Iris pigment epithelial cell (primary cell): ENCODE measurements at places on chromosomes 5 and 9.
A peak's percentile ranks its signal among the peaks of the same experiment; 100 is the strongest.

DNA sequence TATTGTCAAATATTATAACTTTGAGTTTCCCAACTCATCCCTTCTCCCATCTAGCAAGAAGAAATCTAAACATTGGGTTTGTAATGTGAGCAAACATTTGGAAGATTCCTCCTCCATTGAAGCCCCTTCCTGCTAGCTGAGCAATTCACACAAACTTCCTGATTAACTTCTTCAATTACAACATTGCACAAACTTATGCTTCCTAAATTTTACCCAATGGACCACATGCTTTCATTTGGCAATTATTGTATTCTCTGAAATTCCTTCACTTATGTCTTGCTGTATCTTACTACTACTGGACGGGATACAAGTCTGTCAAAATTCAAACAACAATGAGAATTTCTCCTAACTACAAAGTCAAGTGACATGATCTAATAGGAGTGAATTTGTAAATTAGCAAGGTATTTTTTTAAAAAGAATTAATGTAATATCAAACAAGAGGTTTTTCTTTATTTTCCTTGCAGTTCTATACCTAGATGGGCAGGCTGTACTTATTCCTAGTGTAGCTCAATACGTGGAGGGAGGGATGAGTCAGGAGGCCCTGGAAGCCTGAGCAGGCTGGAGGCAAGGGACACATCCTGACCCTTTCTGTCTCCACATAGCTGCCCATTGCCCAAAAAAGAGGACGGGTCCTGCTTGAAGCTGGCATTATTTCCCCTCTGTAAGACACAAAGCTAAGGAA, 11.8 kb upstream of the IFNW1 start:
- DNase-seq: peak; percentile 37

DNA sequence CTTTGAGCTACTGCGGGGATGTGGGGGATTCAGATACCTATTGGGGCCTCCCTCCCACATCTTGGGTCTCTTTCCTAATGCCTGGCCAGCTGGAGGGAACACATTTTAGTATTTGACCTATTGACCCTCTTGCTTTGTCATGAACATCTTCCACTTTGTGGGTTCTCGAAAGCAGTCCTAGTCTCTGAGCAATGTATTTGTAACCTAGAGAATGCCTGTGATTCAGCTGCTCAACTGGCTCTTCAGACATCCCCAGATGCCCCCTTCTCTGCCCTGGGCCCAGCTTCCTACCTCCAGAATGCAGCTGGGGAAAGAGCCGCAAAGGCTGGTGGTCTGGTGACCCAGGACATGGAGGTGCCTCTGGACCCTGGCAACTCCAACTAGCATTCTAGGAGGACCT, 32.2 kb downstream of the APTX start:
- DNase-seq: peak; percentile 78

GRCh38 chr9:124771867-124772679, 962 bp upstream of the NR6A1 start:
- DNase-seq: peak; percentile 63

GRCh38 chr5:152736906-152737305, 331.8 kb upstream of the NMUR2 start:
- DNase-seq: no peak

GRCh38 chr9:107674721-107675277, 185.2 kb upstream of the KLF4 start:
- DNase-seq: no peak

DNA sequence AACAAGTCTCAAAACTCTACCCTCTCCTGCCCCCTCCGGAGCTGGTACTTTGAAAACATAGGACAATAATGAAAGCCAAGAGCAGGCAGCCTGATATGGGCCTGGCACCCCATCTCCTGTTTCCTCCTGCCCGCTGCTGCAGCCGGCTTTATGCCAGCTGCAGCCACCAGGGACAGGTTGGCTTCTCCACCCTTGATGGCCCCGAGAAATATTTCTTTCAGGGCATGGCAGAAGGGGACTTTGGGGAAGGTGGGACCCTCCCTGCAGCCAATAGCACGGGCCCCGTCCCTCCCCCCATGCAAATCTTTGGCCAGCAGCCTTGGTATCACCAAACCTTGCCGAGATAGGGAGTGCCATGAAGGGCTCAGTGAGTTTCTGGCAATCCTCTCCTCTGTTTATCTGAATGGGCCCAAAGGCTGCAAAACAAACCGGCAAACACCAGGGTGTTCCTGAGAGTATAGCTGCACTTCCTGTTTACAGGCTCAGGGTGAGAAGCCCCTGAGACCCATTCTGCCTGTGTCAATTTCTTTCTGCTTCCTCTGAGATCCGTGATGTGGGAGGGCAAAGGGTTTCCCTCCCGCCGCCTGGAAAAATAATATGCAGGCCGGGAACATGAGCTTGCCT, 73.4 kb upstream of the BOD1 start:
- DNase-seq: no peak

GRCh38 chr5:66242050-66242715, 98.1 kb downstream of the SREK1 start:
- DNase-seq: no peak

- no peak for DNase-seq
Observed at GRCh38 chr5:2486373-2486772, 265.1 kb downstream of the IRX2 start.

DNA sequence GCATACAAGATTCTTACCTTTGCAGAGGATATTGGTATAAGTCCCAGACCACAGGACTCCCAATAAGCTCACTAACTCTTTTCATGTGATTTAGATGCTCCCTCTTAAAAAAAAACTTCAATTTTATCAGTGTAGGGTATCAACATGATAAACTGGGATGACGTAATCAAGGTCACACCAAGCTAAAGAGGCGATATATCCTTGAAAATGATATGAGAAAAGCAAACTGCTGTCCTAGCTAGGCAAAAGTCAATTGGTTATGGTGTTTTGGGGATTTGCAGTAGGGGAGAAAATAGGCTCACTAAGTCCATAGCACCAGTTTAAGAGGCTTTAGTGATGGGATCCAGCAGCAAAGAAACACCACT, 354.4 kb downstream of the DIRAS2 start:
- DNase-seq: no peak

DNA sequence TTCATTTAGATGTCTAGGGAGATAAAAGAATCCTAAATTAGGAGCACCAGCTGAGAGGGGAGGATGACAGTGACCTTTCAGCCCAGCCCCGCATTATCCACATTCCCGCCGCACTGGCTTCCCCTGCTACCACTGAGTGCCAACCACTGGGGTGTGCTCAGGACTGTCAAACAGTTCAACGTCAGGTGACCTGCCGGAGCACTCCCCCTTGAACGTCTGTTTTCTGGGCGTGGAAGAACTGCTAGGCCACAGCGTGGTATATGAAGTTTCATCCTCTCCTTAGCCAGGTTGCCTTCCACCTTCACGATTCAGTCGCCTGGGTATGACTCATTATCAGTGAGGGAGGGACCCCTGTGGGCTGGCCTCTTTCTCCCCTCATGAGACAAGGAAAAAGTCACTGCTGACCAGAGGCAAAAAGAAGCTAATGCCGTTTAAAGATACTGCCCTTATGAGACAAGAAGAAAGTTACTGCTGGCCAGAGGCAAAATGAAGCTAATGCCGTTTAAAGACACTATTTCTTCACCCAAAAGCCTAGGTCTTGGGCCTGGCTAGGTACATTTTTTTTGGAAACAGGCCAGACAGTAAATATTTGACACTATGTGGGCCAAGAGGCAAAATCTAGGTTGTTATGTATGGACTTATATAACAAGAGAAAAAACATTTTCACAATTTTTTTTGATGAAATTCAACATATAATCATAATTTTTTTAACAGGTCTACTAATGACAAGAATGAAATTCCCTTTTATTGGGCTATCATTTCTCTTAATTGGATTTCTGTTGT, 4.6 kb downstream of the NMRK1 start:
- no peak for DNase-seq

- no peak for DNase-seq
Observed at GRCh38 chr5:79578876-79579275, 33.4 kb upstream of the TENT2 start.

DNA sequence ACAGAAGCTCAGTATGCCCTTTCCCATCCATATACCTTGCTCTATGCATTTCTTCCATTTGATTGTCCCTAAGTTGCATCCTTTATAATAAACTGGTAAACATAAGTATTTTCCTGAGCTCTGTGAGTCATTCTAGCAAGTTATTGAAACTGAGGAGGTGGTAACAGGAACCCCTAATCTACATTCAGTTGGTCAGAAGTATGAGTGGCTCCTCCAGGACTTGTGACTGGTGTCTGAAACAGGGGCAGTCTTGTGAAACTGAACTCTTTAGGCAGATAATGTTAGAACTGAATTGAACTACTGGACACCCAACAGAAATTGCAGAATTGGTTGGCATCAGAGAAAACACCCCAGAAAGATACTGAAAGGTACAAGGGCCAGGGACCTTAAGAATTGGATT, 133.1 kb upstream of the POU5F2 start:
- peak; percentile 38 for DNase-seq

- DNase-seq: no peak
Observed at GRCh38 chr5:78639791-78640190, 8.8 kb downstream of the LHFPL2 start.

GRCh38 chr5:9207817-9208418, 338.0 kb downstream of the SEMA5A start:
- DNase-seq: peak; percentile 57

DNA sequence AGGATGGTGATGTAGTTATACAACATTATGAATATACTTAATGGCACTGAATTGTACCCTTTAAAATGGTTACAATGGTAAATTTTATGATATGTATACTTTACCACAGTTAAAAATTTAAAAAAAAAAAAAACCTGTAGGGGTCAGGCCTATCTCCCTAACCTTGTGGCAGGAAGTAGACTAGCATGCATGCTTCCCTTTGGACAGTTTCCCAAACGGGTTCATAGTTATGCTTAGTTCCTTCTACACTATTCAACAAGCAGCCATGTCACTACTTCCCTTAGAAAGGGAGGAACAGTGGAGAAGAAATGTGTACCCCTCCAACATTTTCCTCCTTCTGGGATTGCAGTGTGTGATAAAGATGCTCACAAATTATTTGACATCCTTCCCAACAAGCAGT, 32.5 kb downstream of the IDNK start:
- no peak for DNase-seq

DNA sequence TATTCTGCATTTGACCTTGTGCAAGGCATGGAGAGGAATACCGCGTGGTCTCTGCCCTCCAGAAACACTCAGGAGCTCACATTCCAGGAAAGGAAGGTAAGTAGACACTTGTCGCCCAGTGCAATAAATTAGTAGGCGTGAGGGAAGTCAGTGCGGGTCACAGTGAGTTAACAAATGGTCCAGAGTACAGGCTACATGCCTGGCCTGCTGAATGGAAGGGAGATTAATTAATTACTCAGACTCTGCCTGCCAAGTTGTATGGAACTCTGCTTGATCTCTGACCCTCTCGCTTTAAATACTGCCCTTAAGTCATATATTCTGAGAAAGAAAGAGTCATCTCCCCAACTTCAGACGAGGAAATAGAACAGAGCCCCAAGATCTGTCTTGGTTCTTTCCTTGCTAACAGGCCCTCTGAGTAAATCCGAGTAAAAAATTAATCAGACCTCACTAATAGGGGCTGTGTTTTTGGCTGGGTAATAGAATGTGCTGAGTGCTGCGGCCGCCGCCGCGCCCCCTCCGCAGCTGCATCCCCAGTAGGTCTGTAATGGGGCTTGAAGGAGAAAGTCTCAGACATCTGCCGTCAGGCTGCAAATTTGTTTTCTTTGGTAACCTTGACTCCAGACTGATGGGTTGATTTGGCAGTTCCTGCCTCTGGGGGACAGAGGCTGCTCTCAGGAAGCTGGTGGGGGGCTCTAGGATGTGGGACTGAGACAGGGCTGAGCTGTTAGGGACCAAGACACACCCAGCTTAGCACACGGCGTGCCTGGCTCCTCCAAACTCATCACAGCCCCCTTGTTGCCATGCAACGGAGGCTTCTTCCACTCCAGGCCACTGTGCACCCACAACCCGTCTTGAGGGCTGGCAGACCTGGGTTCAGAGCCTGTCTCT, 144.4 kb downstream of the NSG2 start:
- no peak for DNase-seq

GRCh38 chr9:135440620-135441019, 39.0 kb upstream of the PPP1R26 start:
- DNase-seq: no peak
